ENCODE measurements at places on chromosomes 13 and 19.

DNA sequence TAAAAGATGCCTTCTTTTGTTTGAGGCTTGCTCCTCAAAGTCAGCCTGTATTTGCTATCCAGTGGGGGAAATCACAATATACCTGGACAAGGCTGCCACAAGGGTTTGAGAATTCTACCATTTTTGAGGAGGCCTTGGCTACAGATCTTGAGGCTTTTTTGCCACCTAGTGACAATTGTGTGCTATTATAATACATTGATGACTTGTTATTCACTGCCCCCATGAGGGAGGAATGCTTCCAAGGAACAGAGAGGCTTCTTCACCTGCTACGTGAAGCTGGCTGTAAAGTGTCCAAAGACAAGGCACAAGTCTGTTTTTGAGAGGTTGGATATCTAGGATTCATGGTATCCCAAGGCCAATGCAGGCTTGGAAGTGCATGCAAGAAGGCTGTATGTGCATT lies 72.5 kb downstream of the ZNF708 start:
- DNase-seq = peak; percentile 32

GRCh38 chr19:16030964-16031871 lies 45.1 kb upstream of the TPM4 start:
- no peak for DNase-seq

- no peak for DNase-seq
These were observed 7.7 kb upstream of the FGF9 start for GRCh38 chr13:21663197-21663596.

- no peak for DNase-seq
These were observed 131.8 kb upstream of the PEG3 start for GRCh38 chr19:56972291-56972841.

DNA sequence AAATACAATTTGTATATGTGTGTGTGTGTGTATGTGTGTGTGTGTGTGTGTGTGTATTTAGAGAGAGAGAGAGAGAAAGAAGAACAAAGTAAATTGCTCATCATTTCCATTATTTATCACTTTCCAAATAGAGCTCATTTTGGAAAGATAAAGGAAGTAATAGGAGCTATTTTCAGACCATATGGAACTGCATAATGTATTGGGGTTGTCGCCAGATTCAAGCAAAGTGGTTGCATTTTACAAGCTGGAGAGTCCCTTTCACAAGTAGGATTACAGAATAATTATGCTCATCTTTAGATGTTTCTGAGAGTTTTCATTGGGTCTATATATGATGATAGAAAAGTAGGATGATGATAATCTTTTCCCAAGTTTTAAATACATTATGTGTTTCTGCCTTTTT lies 842.7 kb upstream of the SLC10A2 start:
- DNase-seq = no peak

DNA sequence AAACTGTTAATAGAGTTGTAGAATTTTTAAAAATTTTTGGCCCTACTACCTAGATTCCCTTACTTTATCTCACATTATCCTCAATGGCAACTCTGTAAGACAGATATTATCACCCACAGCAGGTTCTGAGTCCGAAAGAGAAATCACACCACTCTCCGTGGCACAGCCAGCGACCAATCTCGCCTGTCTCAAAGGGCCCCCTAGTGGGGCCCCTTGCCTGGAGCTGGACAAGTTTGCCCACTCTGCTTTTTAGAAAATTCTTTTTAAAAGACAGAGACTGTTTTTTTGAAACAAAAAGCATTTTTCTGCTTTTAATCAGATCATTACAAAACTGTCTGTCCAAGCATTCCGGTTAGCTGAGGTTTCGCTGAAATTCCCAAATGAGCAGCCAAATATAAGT lies 21.7 kb downstream of the PHF11 start:
- no peak for DNase-seq

DNA sequence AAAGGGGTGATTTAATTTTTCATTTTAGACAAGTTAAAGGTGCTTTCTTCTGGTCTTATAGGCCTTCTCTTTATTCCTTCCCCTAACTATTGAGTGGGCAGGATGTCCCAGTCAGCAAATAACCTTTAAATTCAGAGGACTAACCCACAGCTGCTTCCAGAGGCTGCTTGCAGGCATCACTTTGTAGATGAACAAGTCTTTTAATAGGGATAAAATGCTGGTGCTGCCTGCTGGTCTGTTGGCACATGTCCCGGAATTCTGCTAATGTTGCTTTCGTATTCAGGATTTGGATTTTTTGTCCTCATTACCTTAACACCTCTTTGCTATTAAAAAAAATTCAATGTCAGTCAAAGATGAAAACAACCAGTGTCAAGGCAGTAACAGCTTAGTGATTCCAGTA lies 132.7 kb upstream of the KL start:
- DNase-seq = peak; percentile 43

- DNase-seq = peak; percentile 39
These were observed at the start of gene MAST1 for GRCh38 chr19:12838182-12838885. Gene MAST1 (plus strand): TSS chr19:12838515. CDS start chr19:12838573, 58 bp downstream.

DNA sequence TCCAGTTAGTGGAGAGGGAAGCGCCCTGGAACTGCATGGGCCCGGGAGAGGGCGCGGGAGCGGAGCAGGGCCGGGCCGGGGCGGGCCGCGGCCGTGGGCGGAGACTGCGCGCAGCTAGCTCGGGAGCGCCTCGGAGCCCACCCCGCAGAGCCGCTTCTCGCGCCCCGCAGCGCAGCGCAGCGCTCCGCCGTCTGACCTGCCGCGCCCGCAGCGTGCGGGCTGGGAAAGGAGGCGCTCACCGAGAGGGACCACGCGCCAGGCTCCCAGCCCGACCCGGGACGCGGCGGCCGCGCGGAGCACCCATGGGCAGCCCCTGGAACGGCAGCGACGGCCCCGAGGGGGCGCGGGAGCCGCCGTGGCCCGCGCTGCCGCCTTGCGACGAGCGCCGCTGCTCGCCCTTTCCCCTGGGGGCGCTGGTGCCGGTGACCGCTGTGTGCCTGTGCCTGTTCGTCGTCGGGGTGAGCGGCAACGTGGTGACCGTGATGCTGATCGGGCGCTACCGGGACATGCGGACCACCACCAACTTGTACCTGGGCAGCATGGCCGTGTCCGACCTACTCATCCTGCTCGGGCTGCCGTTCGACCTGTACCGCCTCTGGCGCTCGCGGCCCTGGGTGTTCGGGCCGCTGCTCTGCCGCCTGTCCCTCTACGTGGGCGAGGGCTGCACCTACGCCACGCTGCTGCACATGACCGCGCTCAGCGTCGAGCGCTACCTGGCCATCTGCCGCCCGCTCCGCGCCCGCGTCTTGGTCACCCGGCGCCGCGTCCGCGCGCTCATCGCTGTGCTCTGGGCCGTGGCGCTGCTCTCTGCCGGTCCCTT lies at the start of gene MLNR:
Gene MLNR (plus strand): TSS at position 303 of the 820 bp plus-strand sequence. CDS start 0 bp downstream, at position 303.
- peak; percentile 21 for DNase-seq

GRCh38 chr19:814152-815078 lies 7.3 kb downstream of the PLPPR3 start:
- no peak for DNase-seq

DNA sequence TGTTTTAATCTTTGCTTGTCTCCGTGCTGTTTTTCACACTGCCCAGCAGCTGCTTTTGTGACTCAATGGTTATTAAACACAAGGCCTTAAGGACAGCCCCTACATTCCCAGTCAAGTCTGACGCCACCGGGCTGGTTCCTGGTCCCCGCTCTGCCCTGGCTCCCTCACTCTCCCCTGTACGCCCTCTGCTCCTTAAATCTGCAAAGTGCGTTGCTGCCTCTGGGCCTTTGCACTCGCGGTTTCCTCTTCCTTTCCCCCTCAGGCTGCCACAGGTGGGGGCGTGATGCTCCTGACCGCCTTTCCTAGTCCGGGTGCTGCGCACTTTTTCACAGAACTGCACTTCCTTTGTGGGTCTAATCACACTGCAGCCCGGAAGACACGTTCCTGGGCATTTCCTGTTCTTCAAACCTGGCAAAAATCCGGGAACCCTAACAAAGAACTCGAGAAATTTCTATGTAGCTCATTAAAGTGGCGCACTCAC lies 25.6 kb downstream of the NOSIP start:
- no peak for DNase-seq

- DNase-seq = no peak
These were observed 6.3 kb downstream of the TBCB start for GRCh38 chr19:36121486-36122124.

DNA sequence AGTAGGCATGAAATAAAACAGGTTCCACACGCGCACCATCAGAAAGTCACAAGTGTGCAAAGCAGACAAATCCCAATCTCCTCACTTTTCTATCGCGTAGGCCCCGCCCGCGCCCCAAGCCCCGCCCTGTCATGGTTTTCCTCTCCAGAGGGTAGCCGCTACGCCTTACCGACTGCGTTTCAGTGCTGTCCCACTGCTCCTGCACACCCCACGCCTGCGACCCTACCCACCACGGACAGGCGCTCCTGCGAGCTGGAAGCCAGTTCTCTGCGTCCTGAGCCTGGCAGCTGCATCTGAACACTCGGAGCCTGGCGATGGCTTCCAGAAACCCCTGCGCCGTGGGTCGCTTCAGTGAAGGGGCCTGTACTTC lies 379 bp upstream of the ZNF470 start:
- no peak for DNase-seq

DNA sequence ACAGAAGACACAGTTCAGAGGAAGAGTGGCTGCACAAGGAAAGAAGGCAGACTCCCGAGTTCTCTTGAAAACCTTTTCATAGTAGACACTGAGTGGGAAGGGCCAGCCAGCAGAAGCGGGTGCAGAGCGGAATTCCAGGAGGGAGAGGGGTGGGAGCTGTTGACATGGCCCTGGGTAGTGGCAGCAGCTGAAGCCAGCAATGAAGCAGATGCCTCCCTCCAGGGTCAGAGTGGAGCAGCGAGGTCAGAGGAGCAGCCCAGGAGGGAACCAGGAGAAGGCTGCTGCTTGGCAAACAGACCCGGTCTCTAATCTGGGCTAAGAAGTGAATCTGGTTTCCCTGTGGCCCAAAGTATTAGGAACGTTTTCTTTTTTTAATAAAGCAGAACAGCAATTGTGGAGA lies 73.9 kb upstream of the SPATA13 start:
- DNase-seq = peak; percentile 45

GRCh38 chr13:101242720-101243119 lies 173.6 kb downstream of the NALCN start:
- DNase-seq = no peak

GRCh38 chr13:37491661-37492060 lies 106.9 kb downstream of the POSTN start:
- DNase-seq = no peak

- peak; percentile 71 for DNase-seq
These were observed 48.1 kb downstream of the TNFRSF19 start for GRCh38 chr13:23618341-23618740.

DNA sequence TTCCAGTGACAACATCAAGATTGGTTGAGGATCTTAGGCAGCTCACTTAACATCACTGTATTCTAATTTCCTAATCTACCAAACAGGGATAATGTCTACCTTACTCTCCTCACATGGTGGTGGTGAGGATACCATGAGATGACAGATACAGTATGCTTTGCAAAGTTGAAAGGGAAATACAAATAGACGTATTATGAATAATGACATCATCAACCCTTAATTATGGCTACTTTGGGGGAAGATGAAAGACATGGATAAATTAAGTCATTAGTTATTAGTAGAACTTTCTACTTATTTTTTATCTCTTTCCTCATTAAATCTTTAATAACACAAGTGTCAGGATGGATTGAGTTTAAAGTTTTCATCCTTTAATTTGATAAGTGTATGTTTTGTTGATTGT lies 532.5 kb downstream of the KLF12 start:
- no peak for DNase-seq

- DNase-seq = no peak
These were observed 51.0 kb upstream of the RCBTB2 start for GRCh38 chr13:48583859-48584311.

- DNase-seq = no peak
These were observed 62.2 kb upstream of the MYCBP2 start for GRCh38 chr13:77388944-77389624.

DNA sequence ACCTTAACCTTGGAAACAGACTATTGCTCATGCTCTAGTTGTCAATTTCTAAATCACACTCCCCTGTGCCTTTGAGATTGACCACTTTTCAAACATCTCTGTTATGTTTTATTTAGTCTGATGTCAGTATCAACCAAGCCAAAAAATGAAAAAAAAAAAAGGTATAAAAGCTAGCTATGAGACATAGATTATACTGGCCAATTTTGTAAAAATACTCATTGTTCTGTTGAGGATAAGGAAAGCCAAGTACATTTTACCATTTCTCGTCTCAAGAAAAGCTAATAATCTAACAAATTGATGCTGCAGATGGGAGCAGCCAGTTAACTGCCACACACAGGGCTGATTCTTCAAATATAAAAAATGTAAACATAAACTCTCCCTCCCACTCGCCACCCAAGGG lies 572.6 kb upstream of the KLF12 start:
- no peak for DNase-seq

GRCh38 chr13:31166591-31166990 lies 4.9 kb upstream of the HSPH1 start:
- peak; percentile 53 for DNase-seq

DNA sequence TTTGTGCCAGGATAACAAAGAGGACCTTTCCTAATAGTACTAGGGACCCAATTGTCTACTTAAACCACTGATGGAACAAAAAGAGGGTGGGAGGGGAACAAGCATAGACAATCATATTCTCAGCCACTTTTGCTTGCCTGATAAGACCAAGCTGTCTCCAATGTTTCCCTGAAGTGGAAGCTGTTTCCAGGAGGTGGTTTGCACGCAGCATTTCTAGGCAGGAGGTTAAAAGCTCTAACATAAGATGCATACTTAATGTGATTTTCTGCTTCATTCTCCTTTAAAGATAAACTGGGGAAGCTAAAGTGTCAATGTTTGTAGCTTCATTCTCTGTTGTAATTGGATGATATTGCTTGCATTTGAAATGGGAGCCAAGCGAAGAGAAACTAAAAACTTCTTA lies 442.9 kb downstream of the HS6ST3 start:
- no peak for DNase-seq

GRCh38 chr13:91212231-91212630 lies 135.3 kb upstream of the MIR17HG start:
- no peak for DNase-seq

DNA sequence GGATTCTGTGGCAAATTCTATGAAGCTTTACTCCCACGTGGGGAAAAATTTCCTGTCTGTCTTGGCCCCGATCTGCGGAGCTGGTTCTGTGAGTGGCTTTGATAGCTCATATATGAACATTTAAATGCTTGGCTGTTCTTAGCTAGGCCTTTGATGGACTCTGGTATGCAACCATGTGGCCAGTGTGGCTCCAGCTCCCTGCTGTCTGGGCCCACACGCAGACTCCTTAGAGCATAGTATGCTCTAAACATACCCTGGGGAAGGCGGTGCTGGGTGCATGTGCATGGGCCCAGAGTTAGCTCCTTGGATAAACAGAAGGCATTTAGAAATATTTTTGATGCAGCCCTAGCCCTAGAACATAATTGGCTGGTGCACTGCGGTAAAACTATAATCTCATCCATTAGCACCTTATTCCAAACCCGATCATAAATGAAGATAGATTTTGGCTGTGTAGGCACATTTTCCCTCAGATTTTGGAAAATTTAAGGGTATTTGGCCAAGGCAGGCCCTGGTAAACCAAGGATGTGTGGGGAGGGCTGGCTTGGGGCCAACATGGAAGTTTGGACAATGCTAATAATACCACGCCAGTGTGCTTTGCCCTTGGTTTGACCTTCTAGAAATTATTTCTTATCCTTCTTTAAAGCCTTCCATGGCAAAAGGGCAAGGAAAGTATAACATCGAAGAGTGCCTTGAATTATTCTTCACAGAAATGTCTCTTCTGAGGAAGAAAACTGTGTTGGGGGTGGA lies 153.5 kb downstream of the LMO7 start:
- peak; percentile 86 for DNase-seq

GRCh38 chr19:10615429-10616023 lies 9.8 kb upstream of the SLC44A2 start:
- no peak for DNase-seq
